ENCODE measurements at places on chromosomes 3 and 15. TPM values are rescaled to one million over a fixed set of nuclear protein-coding genes. Genes with fewer than 3 reads are reported as not detected.

DNA sequence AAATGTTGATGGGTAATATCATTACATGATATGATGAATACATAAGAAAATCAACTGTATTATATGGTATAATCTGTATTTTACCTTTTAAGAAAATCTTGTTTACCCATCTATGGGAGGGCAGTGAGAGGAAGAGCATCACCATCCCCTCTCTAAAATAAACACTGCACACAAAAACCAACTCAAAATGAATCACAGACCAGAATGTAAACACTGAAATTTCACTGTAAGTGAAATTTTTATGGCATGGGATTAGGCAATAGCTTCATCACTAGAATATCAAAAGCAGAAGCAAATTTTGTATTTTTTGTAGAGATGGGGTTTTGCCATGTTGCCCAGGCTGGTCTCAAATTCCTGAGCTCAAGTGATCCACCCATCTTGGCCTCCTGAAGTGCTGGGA is 26.2 kb downstream of the IFT80 start:
- no peak overlapping the region for H3K27ac ChIP-seq
- no peaks in the 10 kb centered on the region for H3K27me3 ChIP-seq
- no peak overlapping the region for H3K4me3 ChIP-seq
- no peaks in the 10 kb centered on the region for H3K4me1 ChIP-seq

- H3K4me1 ChIP-seq = no peaks in the 10 kb centered on the region
- DNase-seq = no peak
- no peak overlapping the region for H3K4me3 ChIP-seq
These were observed 83.9 kb upstream of the PROK2 start for GRCh38 chr3:71868876-71869275.

GRCh38 chr3:1068985-1069384 is 23.8 kb upstream of the CNTN6 start:
- H3K4me1 ChIP-seq = no peaks in the 10 kb centered on the region
- H3K4me3 ChIP-seq = no peak overlapping the region
- no peaks in the 10 kb centered on the region for H3K27me3 ChIP-seq
- no peak overlapping the region for H3K27ac ChIP-seq
- no peaks in the 10 kb centered on the region for H3K36me3 ChIP-seq
- DNase-seq = no peak

CCR5 gene
- total RNA-seq = 0.90 TPM

GTF2A2 gene
- total RNA-seq = 13.1 TPM

All from tibial nerve (tissue), 4 donors.